ENCODE measurements at places on chromosomes 2 and 18.

GRCh38 chr2:27290549-27290948 lies 8.3 kb downstream of the TRIM54 start:
- DNase-seq = no peak

- DNase-seq = no peak
Observed at GRCh38 chr18:58104096-58104495, 60.1 kb downstream of the NEDD4L start.

DNA sequence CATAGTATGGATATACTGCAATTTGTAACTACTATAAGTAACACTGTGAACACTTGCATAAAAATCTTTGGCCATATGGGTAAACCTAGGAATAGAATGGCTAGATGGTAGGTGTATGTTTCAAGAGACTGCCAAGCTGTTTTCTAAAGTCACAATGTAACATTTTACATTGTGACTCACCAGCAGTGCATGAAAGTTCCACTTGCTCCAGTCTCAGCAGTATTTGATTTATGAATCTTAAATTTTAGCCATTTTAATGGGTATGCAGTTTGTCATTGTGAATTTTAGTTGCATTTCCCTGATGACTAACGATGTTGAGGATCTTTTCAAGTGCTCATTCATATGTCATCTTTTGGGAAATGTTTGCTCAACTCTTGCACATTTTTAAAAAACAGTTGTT lies 86.1 kb downstream of the FARSB start:
- no peak for DNase-seq

DNA sequence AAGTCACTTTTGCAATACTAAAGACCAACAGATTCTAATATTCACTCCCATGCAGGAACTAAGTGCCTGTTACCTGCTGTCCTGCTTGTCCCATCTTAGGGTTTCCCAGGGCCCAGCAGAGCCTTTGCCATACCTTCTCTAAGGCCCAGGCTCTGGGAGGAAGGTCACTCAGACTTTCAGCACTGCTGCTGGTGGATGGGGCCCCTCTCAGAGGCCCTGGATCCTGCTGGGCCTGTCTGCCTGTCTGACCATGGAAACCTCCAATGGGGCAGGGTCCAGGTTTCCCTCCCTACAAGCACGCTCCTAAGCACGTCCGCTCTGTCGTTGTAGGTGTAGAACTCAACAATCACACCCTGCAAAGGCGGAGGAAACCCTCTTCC lies 75.1 kb downstream of the RRM2 start:
- DNase-seq = no peak

DNA sequence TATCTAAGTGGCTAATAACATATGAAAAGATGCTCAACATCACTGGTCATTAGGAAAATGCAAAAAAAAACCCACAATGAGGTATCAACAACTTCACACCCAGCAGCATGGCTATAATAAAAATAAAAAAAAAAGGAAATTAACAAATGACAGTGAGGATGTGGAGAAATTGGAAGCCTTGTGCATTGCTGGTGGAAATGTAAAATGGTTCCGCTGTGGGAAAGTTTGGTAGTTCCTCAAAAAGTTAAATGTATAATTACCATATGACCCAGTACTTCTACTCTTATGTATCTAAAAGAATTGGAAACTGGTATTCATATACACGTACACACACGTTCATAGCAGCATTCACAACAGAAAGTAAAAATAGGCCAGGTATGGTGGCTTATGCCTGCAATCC lies 15.5 kb upstream of the CACNB4 start:
- no peak for DNase-seq

DNA sequence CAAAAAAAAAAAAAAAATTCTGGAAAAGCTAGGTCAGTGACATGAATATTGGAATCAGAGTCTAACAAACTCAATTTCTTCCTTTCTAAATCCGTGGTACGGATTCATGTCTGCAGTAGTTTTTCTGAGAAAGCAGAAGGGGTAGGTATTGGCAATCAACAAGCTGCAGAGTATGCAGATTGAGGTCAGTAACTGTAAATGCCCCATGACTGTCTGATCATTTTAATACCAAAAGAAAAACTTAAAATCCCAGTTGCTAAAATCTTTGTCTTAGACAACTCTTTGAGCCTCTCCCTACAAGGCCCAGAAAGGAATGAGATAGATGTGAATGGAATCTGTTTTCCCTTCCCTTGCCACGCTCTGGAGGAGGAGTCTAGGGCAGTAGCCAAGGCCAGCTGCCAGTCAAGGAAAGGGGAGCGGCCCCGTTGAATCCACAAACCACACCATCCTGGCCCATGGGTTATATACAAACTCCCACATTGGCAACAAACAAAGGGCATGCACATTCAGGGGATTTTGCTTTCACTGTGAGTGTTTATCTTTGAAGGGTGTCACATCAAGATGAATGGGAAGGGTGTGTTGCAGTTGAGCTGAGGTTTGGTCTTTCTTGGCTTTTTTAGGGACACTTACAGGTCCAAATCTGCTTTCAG lies 6.1 kb upstream of the CASP8 start:
- no peak for DNase-seq

GRCh38 chr2:127004893-127005600 lies 101.9 kb downstream of the BIN1 start:
- DNase-seq = no peak

- peak; percentile 54 for DNase-seq
Observed at GRCh38 chr2:650343-651310, 26.6 kb downstream of the TMEM18 start.

- DNase-seq = no peak
Observed at GRCh38 chr2:224793946-224794345, 77.8 kb upstream of the CCDC195 start.

- DNase-seq = no peak
Observed at GRCh38 chr18:74513883-74514205, 17.7 kb downstream of the CNDP2 start.

DNA sequence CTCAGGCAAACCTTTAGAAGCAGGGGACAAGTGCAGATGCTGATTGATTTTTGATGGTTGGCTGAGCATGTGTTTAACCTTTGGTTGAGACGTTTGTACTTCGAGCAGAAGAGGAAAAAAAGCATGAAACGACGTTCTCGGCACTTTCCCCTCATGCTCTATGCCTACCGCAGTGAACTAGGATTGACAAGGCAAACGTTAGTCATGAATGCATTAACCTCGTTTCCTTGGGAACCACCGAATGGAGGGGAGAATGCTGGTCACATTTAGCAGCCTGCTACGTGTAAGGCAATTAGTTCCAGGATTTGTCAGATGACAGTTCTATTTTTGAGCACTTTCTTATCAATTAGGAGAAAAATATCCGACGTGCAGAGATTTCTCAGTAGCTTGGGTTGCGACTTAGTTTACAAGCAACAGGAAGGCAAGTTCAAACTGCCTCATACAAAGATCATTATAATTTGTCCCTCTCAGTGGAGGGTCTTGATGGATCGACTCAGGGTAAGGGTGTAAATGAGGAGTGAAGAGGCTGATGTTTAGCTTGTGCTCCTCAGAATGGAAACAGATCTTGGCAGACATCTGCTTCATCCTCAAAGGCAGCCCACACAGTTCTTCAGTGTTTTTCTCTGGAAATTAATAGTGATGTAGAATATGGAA lies 47.4 kb upstream of the GPR45 start:
- no peak for DNase-seq

GRCh38 chr2:946073-946948 lies 4.3 kb upstream of the SNTG2 start:
- no peak for DNase-seq

DNA sequence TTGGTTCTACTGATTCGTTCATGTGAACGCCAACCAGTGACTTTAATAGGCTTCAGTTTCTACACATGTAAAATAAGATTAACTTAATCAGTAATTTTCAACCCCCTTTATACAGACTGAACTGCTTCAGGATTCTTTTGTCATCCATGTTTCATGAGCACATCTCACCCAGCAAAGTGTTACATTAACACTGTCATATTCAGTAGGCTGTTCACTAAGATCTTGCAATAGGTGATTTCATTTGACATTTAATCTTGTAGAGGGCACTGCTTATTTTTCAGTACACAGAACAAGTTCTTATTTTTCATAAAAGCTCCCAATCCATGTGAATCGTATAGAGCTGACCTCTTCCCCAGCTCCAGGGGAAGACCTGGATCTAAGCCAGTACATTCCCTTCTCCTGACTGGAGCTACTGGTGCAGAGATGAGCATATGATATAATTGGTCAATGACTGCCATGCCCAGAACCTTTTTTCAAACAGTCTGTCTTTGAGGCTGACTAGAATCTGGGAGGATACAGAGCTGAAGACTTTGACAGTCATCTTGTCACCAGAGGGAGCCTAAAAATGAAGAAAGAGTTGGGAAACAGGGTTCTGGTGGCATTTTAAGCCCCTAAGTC lies 72.2 kb upstream of the CHRNA1 start:
- no peak for DNase-seq

Data from activated effector memory CD4-positive, alpha-beta T cell treated with anti-CD3 and anti-CD28 coated beads, Interleukin-2, amount 50 U/mL, for 16 hours (primary cell).